ENCODE measurements at places on chromosomes 12 and 14. TPM values are rescaled to one million over a fixed set of nuclear protein-coding genes. Genes with fewer than 3 reads are reported as not detected.

GRCh38 chr12:25058658-25059058, 109.8 kb upstream of the BCAT1 start:
- DNase-seq = no peak

GRCh38 chr12:133026996-133027395, 10.3 kb upstream of the ZNF84 start:
- DNase-seq = no peak

DNA sequence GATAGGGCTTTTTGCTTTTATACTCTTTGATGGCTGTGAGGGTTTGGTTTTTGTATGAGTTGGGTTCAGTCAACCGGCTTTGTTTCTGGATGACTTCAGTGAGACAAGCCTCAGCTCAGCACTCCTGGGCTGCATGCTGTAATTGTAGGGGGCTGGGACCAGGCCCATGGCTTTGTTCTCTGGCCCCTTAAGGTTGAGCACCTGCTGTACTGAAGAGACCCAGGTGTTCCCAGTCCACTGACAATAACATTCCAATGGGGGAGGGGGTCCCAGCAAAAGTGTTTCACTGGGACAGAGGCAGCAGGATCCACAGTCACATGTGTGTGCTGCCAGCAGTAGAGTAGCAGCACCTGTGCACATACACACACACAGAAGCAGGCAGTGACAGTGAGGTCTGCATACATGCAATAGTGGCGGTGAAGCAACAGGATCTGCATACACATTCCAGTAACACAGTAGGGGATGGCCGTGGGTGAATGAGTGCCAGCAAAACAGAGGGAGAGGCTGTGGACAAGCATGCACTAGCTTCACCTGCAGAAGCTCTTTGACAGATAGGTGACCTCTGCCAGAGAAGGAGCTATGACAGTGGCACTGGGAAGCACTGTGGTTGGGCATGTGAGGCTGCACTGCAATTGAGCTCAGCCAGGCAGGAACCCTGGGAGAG, 240.4 kb downstream of the ASCL1 start:
- DNase-seq = no peak

GRCh38 chr12:125983094-125983783, 918.0 kb downstream of the AACS start:
- DNase-seq = no peak

GRCh38 chr12:81365284-81365683, 287.4 kb downstream of the ACSS3 start:
- no peak for DNase-seq

- no peak for DNase-seq
These were observed 10.0 kb upstream of the IL26 start for GRCh38 chr12:68235576-68235975.

DNA sequence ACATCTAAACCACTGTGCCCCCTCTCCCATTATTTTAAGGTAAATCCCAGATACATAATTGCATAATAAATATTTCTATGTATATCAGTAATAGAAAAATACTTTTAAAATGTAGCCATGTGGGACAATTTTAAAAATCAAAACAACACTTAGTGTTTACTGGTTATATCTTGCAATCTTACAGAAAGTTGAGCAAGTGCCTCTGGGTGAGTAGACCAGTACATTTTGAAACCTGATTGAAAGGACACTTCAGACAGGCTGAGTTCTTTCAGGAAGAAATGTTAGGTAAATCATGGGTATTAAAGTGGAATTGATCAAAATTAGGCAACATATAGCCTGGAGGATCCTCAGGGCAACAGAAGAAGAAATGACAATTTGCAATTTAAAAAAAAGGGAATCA, 7.2 kb downstream of the SLC38A4 start:
- DNase-seq = no peak

- DNase-seq = peak; percentile 32
These were observed 198.7 kb downstream of the EFCAB11 start for GRCh38 chr14:89755816-89756215.

- DNase-seq = no peak
These were observed 71.0 kb downstream of the NUAK1 start for GRCh38 chr12:106067606-106068205.

DNA sequence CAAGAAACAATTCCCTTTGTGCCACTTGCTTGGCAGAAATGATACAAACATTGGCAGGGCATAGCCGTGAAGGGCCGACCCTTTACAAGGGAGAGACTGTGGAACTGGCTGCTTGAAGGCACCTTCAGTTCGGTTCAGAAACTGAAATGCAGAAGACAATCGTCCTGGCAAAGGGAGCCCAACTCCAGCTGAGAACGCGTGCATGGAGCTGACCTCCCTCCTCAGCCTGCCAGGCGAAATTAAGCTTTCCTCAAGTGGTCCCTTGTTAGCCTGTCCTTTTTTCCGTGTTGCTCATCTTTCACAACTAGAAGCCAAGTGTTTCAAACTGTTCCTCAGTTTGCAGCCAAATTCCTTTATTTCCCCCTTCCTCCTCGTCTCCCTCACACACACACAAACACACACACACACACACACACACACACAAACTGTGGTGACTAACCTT, 8.1 kb downstream of the LGR5 start:
- DNase-seq = no peak

DNA sequence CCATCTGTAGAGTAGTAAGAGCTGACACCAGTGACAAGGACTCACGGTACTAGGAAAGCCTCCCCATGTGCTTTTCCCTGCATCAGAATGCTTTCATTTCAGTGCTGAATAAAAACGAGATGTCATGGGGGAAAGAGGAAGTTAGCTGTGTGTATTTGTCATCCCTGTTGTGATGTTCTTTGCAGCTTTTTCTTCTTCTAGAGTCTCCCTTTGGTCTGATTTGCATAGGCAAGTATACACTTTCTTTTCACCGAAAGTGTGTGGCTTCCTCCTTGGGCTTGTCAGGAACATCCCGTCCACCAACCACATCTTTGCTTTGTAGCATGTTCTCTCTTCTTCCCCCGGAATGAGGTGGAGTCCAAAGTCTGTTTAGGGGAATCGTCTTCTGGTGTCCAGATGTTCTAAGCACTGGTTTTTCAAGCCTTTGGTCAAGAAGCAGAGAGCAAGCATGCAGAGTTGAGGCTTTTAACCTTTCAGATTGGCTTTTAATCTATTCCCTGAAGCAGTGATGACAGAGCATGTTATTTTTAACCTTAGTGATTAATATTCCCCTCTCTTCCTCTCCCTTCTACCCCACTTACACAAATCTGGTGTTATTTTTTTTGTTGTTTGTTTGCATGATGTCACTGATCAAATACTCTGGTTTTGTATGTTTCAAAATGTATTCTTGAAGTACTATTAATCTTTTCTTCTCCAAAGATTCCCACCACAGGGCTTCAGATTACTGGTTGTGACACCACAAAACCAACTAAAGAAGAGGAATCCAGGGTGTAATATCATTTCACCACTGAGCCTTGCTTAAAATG, 163.4 kb downstream of the SAMD4A start:
- DNase-seq = no peak

Gene TSPAN11
- polyA plus RNA-seq = 0.49 TPM

Gene TBX5
- 21.3 TPM for polyA plus RNA-seq
